ENCODE measurements at places on chromosomes 16 and 17.

- no peak for DNase-seq
Observed at GRCh38 chr17:21089933-21090901, 36.5 kb upstream of the DHRS7B start.

DNA sequence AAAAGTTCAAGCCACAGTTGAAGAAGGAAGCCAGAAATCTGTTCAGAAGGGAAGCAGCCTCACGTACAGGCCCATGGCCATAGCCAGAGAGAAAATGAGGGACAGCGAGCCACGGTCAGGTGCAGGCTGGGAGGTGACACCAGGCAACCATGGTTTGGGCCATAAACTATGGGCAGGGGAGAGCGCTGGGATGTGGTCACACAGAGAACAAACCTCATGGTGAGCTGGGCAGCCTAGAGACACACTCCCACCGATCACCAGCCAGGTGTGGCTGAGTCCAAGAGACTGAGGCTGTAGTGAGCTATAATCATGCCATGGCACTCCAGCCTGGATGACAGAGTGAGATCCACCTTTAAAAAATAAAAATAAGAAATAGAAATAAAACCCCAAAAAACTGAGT lies 76.5 kb downstream of the NETO2 start:
- DNase-seq = no peak

GRCh38 chr17:77346765-77347164 lies 206.0 kb downstream of the SEC14L1 start:
- DNase-seq = no peak

DNA sequence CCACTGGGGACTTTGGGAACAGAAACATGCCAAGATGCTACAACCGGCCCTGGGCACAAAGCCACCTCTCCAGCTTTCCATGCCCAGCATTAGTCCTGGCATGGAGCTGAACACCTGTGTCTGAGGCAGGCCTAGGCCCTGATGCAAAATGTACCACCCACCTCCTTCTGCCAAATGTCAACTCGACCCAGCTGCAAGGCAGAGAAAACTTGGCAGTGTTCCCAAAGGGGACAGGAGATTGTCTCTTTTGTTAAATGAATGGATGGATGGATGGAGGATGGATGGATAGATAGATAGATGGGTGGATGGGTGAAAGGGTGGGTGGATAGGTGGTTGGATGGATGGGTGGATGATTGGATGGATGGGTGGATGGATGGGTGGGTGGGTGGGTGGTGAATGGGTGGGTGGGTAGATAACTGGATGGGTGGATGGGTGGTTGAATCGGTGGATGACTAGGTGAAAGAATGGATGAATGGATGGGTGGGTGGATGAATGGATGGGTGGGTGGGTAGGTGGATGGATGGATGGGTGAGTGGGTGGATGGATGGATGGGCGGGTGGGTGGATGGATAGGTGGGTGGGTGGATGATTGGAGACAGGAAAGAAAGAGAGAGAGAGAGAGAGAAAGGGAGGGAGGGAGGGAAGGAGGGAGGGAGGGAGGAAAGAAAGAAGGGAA lies 73.4 kb upstream of the TNRC6C start:
- no peak for DNase-seq

GRCh38 chr17:72863526-72864211 lies 228.8 kb downstream of the SLC39A11 start:
- no peak for DNase-seq

DNA sequence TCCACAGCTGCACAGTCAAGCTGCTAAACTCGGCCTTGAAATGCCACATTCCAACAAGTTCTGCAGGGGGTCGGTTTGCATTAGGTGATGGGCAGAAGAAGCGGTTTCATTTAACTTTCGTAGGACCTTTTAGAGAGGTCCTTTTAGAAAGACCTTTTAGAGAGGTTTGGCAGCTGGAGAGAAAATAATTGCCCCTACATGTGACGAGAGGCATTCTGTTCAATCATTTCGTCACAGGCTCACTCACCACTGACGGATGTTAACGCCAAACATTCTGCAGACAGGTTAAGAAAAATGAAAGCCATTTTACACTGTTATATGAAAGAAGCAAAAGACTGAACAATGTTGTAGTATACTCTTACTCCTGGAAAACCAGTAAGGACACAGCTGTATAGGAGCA lies 76.5 kb upstream of the ZNF423 start:
- no peak for DNase-seq

DNA sequence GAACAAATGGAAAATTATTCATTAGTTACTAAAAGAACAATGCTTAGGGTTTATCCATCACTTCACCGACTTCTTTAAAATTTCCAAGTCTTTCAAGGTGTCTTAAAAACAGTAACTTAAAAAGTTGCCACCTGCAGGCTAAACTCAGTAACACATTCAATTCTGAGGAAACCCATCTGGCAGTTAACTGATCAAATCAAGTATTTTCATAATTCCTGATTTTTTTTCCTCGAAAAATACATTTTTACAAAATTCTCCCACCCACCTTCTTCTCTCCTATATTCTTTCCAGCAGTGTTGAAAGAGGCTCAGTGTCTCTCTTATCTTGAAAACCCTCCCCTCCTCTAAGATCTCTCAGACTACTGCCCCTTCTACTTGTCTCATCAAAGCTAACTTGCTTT lies 29.9 kb downstream of the PARN start:
- DNase-seq = peak; percentile 23

- no peak for DNase-seq
Observed at GRCh38 chr17:27366437-27366836, 72.5 kb downstream of the WSB1 start.

DNA sequence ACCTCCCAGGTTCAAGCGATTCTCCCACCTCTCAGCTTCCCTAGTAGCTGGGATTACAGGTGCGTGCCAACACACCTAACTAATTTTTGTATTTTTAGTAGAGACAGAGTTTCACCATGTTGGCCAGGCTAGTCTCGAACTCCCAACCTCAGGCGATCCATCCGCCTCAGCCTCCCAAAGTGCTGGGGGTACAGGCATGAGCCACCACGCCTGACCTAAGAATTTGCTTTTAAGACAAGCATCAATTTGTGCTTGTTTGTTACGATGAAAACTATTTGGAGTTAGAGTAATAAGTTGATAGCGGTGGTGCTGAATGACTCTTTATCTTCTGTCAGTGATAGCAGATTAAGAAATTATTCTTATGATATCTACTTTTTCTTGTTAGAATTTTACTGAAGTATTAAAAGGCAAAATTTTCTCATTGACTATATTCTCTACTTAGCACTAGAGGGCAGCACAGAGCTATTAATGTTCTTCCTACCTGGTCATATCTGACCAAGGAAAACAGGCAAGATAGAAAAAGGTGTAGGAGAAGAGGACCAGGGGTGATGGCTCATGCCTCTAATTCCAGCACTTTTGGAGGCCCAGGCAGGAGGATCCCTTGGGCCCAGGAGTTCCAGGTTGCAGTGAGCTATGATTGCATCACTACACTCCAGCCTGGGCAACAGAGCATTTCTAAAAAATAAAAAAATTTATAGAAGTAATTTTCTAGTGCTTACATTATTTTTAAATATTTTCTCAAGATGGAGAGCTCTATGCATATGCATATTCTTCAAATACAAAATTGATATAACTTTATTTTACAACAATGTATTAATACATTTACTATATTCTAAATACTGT lies 24.5 kb downstream of the STXBP4 start:
- DNase-seq = peak; percentile 44

DNA sequence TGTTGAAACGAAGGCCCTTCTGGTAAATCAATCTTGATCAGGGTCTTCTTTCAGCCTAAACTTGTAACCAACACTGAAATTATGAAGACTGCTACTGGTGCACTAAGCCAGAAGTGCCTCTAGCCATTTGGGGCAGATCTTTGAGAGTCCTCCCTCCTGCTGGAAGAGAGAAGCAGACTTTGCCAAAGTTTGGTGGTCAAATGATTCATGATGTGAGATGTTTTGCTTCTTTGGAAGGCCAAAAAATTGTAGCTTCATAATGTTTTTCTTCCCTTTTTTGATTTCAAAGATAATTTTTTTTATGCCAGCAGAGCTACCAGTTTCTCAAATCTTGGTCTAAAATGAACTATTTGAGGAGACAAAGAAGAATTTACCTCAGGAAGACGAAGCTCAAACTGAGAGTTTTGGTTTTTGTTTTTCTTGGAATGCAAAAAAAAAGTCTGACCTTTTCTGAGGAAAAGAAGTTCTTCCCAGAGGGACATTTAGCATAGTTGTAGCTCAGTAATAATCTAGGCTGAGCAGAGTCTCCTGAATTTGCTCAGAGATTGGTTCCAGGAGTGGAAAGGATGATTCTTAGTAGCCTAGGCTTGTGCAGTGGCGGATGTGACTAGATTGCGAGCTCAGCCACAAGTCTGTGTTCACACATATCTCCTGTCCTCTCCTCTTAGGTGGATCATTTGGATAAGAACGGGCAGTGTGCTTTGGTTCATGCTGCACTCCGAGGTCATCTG lies 50.9 kb downstream of the CYB561 start:
- DNase-seq = peak; percentile 85

- DNase-seq = no peak
Observed at GRCh38 chr17:81400996-81401722, 5.9 kb downstream of the BAHCC1 start.

GRCh38 chr17:70750983-70751382 lies 581.7 kb downstream of the KCNJ2 start:
- DNase-seq = no peak

DNA sequence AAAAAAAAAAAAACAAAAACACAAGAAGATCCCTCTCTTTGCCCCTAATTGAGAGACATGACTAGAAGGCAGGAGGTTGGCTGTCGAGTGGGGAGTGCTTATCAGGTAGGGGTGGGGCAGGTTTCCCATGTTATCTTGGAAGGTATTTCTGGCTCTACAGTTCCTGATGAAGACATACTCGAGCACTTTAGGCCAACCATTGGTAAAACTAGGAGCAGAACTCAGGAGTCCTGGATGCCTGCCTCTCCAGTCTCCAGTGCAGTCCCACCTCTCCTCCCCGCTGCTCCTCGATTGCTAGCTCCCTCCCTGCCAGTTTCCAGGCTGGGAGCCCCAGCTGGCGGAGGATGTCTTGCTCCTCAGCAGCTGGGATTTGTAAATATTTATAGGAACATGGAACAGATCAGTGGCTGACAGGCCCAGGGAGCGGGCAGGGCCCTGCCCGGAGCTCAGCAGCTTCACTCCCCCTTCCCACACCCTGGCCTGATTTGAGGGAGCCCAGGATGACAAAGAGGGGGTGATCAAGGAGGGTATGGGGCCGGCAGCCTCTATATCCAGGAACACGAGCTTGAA lies 11.4 kb upstream of the C1QL1 start:
- no peak for DNase-seq

DNA sequence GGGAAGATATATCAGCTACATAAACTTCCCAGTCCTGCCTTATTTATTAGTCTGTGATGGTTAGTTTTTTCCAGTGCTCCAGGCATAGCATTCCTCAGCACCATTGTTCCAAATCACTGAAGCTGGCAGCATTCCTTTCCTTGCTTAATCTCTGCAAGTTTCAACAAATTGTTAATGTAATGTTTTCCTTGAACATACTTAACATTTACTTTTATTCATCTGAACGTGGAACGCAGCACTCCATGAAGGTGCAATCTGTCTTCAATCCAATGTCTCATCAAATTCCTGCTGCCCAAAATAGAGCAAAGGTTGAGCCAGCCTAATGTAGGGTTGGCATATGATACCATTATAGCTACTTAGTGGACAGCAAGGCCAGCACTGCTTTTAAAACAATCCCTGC lies 441.1 kb upstream of the RBFOX1 start:
- no peak for DNase-seq

GRCh38 chr17:57170866-57171265 lies 85.5 kb upstream of the MSI2 start:
- DNase-seq = no peak

DNA sequence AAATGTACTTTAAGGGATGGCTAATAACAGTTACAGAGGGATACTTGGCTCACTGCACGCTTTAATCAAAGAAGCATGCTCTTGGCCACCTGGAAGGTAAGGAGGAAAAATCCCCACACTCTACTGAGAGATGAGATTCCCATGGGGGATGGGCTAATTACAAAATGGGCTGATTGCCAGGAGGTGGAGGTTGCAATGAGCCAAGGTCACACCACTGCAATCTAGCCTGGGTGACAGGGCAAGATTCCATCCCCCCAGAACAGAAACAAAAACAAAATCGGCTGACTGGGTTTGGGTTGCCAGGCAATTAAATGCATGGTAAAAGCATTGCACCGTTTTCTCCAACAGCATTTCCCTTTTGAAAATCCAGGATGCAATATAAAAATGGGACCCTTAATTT lies 18.0 kb downstream of the N4BP1 start:
- DNase-seq = no peak

DNA sequence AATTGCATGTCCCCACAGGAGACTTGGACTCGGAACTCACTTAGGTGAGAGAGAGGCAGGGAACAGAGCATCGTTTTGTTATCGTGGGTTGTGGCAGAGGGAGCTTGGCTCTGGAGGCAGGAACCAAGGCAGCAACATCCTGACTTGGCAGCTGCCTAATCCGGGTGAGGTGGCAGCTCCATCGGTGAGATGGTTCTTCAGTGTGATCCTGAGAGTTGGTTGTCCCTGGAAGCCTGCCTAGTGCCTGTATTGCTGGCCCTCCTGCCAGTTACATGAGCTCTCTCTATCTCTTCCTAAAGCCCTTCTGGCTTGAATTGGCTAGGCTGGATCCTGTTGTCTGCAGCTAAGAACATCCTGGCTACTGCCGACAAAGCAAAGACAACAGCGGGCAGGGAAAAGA lies 19.9 kb upstream of the SEC14L1 start:
- no peak for DNase-seq

GRCh38 chr16:31080035-31080629 lies 5.9 kb downstream of the ZNF646 start:
- no peak for DNase-seq

DNA sequence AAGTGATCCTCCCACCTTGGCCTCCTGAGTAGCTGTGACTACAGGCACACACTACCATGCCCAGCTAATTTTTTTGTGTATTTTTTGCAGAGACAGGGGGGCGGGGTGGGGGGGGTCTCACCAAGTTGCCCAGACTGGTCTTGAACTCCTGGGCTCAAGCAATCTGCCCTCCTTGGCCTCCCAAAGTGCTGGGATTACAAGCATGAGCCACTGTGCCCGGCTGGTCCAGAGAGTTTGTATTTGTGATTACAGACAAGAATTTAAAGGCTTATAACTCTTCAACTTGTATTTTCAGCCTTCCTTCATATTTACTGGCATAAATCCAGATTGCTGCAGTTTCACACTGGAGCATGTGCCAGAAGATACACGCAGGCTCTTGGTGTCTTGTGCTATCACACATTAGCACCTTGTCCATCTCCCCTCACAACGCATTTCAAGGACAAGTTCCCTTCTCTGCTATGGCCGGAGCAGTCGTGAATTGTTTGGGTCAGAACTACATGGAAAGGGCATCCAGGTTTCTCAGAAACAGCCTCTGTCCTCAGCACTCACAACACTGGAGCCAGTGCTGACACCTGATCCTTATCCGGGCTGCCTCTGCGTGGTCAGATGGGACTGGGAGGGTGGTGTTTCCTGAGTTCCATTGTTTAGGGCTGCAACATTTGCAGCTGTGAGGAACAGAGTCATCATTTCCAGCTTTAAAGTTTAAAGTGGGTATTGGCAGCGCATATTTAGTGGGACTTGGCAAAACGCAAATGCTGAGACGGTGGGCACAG lies 28.1 kb downstream of the WSCD1 start:
- DNase-seq = no peak

GRCh38 chr16:66476328-66477027 lies 49.4 kb downstream of the BEAN1 start:
- no peak for DNase-seq

Measured in EL (cell line).